ENCODE measurements at places on chromosomes 7 and 10.

- no peak for DNase-seq
Measured at GRCh38 chr7:87361320-87361719, 15.9 kb downstream of the CROT start.

DNA sequence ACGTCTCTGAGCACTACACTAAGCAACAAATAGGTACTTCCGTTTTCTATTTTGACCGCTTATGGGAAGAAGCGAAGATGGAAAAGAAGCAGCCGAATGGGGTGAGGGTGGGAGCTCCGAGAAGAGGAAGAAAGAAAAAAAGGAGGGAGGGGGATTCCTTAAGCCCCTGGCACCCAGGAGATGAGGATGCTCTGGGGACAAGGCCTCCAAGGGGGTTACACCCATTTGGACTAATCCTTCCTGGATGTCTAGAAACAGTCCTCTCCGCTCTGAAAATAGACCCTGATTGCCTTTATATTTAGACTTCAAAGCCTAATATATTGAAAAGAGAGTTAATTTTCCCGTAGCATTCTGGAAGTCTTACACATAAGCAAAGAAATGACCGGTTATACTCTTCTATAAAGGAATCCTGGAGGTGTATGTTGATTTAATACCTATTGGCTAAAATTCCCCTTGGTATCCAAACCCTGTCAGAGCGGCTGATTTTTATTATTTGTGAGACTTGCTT is 676 bp upstream of the HTR7 start:
- no peak for DNase-seq

- DNase-seq: no peak
Measured at GRCh38 chr7:140047197-140047596, 15.6 kb downstream of the PARP12 start.

DNA sequence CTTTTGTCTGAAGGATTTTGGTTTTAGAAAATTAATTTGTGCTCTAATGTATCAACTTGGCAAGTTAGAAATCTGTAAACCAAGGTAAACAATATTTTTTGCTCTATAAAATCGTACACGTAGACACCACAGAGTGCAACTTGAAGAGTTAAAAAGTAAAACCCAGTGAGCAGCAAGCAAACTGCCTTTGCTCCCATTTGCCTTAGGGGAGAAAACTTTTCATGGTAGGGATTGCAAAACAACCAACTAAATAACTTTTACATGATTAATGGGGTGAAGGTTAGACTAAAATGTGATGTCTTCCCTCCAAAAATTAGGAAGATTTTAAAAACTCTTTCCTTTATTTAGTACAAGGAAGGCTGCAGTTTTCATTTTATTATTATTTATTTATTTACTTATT is 224.2 kb upstream of the LYZL1 start:
- no peak for DNase-seq

- DNase-seq: peak; percentile 74
Measured at GRCh38 chr7:66167773-66168387, 37.3 kb upstream of the TPST1 start.

DNA sequence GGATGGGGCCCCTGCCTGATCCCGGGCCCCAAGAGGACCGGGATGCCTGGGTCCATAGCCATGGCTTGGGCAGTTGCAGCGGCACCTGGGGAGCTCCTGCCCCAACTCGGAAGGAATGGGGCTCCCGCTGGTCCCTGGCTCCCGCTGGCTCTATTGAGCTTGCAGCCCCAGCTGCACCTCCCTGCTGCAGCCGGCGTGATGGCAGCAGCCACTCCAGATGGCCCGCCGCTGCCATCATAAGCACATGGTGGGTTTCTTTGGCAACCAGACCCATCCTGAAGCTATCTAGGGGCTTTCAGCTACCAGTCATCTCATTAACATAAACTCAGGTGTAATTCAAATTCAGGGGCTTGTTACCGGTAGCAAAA is 11.1 kb upstream of the DNMBP start:
- DNase-seq: peak; percentile 81

DNA sequence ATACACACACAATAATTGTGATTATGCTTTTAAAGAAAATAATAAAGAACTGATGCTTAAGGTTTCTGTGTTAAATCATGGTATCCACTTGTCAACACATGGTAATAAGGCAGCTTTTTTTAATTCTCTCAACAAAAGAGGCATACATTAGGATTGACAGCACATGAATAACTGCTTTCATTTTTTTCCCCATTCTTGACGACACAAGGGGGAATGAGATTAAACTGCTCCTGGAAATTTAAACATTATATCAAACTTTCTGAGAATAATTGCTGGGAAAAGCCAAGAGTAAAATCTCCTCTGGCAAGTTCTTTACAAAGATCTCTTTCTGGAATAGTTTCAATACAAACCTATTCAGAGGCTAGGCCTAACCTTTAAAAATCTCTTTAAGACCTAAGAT is 99.0 kb upstream of the GPR22 start:
- no peak for DNase-seq

- no peak for DNase-seq
Measured at GRCh38 chr7:92737706-92738105, 98.7 kb downstream of the CDK6 start.

- no peak for DNase-seq
Measured at GRCh38 chr7:127876393-127876792, 154.8 kb downstream of the LRRC4 start.

- no peak for DNase-seq
Measured at GRCh38 chr10:62163024-62163423, 105.6 kb downstream of the RTKN2 start.

DNA sequence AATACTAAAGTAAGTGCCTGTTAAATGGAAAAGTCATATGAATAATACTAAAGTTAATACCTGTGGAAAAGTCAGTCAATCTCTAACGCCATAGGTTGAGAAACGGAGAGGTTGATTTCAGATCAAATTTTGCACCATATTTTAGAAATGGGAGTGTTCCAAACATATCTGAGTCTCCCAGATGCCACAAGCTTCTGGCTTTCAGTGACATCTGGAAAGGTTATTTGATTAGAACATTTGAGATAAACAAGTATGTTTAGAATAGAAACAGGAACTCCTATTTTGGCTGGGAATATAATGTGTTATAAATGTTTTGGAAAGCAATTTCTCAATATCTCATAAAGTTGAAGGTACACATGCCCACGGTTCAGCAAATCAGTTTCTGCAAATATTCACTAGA is 5.8 kb downstream of the MACC1 start:
- DNase-seq: no peak

DNA sequence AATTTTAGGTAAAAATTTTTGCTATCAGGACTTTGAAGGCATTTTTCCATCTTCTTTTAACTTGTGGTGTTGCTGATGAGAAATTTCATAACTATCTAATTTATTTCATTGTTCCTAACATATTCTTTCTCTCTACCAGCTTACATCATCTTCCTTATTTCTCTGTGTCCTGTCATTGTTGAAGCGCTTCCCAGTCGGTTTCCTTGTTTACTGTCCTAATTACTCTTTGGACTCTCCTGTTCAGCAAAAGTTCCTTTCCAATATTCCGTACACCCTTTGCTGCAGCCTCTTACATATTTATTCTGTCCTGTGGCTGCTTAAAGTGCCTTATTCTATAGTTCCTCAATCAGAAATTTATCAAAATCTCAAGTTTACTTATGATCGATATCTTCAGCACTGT is 609.0 kb upstream of the FZD8 start:
- DNase-seq: no peak

DNA sequence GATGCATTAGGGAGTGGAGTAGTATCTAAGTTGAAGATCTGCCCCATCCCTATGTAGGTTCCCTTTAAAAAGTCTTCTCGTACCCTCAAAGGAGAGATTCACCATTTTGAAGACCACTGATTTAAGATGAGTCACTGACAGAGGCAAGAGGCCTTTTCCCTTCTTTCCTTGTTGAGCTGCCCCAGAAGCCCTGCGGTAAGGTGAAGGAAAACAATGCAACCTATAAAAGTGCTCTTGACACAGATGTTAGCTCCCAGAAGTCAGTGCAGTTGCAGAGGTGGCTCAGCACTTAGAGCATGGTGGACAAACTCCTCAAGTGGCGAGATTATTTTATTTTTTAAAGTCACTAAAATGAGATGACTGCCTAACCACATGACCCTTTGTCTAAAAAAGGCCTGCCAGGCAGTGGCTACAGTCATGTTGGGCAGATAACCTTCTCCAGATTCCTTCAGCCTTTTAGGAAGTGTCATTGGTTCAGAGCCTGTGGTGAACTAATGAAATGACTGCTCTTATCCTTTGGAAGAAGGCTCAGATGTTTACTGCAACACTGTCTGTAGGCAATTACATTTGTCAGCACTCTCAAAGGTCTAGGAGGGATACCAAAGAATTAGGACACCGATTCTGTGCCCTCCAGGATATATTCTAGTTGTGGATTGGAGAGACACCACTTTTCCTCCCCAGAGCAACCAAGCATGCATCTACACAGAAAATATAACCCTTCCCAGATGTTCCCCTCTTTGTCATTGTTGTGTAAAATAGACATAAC is 88.7 kb downstream of the ARID5B start:
- DNase-seq: no peak

DNA sequence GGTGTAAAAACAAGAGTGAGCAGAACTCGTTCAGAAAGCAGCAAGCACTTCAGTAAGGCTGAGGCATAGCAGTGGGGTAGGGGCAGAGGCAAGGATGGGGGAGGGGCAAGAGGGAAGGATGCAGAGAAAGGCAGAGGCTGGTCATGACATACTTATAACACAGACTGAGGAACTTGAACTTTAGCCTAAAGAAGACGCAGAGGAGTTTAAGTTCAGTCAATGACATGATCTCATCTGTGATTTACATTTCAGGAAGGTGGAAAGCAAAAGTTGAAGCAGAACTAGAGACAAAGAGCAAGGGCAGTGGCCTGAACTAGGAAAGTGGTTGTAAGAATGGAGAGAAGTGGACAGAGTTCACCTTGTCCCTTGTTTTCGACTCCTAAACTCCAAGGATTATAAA is 15.8 kb downstream of the MACC1 start:
- DNase-seq: no peak

- DNase-seq: no peak
Measured at GRCh38 chr7:112084520-112084971, 121.7 kb downstream of the DOCK4 start.

- DNase-seq: no peak
Measured at GRCh38 chr10:133258818-133259601, 17.7 kb downstream of the ADAM8 start.

DNA sequence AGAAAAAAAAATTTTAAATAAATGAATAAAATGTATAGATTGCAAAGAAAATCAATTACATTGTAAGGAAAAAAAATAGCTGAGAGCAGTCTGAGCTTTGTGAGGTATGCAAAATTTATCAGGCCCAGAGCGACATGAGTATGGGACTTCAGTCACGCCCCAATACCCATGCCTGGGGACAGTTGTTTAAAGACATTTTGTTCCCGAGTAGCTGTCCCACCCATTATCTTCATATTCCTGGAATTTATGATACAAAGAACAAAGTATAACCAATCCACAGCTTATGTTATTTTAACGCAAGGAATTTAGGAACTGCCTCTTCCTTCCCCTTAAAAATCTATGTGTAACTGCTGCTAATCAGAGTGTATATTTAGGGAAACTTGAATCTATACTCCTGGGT is 1.6 kb upstream of the PON2 start:
- no peak for DNase-seq

DNA sequence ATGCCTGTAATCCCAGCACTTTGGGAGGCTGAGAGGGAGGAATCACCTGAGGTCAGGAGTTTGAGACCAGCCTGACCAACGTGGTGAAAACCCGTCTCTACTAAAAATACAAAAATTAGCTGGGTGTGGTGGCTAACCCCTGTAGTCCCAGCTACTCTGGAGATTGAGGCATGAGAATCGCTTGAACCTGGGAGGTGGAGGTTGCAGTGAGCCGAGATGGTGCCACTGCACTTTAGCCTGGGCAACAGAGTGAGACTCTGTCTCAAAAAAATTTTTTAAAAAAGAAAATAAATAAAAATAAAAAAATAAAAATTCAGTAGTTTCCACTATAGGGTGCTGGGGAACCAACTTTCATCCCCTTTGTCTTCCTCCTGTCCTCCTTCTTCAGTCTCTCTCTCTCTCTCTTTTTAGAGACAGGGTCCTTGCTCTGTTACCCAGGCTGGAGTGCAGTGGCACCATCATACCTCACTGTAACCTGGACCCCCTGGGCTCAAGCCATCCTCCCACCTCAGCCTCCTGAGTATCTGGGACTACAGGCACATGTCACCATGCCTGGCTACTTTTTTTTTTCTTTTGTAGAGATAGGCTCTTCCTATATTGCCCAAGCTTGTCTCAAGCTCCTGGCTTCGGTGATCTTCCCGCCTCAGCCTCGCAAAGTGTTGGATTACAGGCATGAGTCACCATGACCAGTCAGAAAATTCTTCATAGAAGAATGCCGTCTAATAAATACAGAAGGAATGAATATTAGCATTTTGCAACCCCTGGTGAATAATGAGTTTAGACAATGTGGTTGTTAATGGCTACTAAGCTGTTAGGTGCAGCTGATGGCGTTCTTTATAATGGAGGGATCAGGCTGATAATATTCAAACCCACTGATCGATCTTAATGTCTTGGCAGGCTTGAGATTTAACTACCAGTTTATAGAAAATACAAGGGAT is 20.6 kb downstream of the RBM20 start:
- DNase-seq: no peak

GRCh38 chr10:111077785-111078504 is 1.1 kb downstream of the ADRA2A start:
- DNase-seq: peak; percentile 5

DNA sequence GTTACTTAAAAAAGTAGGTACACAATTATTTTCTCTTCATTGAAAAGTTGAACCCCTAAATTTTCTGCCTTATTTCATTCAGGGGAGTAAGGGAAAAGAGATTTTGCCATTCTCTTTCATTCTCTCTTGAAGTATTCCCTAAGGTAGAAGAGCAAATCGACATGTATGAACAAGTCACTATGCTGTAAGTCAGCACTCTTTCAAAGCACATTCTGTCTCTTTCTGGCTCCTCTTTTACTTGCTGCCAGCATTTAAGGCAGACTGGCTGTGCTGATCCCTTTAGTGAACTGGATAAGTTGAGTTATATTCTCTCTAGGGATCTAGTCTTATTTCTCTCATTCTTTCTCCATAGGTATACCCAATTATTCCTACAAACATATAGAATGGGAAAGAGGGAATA is 222.3 kb upstream of the ZWINT start:
- no peak for DNase-seq

DNA sequence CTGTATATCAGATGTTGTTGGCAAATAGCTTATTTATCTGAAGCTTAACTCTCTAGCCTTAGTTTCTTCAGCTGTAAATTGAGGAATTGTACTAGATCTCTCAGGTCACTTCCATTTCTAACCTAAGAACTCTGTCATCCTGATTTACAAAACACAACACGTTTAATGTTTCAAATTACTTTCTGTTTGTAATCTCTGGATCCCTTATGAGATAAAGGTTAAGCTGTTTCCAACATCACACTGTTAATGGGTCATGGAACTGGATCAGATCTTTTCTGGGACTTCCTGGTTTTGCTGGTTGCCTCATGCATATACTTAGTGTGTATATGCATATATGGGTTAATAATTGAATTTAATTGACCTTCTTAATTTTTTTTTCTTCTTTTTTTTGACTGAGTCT is 9.9 kb downstream of the SAMD8 start:
- DNase-seq: no peak

Measured in DMS79 treated with DMSO at 0.1 percent for 48 hours (cell line).